ENCODE measurements at places on chromosomes 3 and 15.

DNA sequence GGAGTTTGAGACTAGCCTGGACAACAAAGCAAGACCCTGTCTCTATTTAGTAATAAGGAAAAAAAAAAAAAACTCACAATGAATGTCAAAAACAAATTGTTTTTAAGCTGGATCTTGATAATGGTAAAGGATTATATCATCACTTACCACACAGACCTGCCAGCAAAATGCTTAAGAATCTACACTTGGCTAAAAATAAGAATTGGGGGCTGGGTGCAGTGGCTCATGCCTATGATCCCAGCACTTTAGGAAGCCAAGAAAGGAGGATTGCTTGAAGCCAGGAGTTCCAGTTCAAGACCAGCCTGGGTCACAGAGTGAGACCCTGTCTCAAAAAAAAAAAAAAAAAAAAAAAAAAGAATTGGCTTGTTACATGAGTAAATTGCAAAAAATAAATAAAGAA is 31.0 kb downstream of the ACAP2 start:
- no peaks in the 10 kb centered on the region for H3K27me3 ChIP-seq
- H3K4me3 ChIP-seq, result no peak overlapping the region
- no peak overlapping the region for H3K27ac ChIP-seq

DNA sequence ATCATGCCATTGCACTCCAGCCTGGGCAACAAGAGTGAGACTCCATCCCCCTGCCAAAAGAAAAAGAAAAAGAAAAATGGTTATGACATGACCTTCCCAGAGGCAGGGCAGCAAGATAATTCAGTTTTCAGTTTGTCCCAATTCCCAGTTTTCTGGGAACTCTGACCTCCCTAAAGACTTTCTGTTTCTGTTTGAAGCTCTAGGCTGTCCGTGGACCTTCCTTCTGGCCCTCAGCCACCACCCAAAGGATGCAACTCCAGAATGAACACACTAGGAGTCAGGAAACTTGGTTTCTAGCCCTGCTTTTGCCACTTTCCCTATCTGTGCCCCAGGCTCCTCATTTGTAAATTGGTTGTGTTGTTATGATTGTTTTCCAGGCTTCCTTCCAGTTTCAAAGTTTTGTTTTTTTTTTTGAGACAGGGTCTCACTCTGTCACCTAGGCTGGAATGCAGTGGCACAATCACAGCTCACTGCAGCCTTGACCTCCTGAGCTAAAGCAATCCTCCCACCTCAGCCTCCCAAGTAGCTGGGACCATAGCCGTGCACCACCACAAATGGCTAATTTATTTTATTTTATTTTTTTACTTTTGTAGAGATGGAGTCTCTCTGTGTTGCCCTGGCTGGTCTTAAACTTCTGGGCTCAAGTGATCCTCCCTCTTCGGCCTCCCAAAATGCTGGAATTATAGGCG is 68.6 kb downstream of the CDC25A start:
- no peaks in the 10 kb centered on the region for H3K36me3 ChIP-seq
- H3K27me3 ChIP-seq, result no peaks in the 10 kb centered on the region
- H3K4me1 ChIP-seq, result peaks cover 4% of the 10 kb centered on the region
- no peak overlapping the region for H3K4me3 ChIP-seq
- DNase-seq, result no peak

DNA sequence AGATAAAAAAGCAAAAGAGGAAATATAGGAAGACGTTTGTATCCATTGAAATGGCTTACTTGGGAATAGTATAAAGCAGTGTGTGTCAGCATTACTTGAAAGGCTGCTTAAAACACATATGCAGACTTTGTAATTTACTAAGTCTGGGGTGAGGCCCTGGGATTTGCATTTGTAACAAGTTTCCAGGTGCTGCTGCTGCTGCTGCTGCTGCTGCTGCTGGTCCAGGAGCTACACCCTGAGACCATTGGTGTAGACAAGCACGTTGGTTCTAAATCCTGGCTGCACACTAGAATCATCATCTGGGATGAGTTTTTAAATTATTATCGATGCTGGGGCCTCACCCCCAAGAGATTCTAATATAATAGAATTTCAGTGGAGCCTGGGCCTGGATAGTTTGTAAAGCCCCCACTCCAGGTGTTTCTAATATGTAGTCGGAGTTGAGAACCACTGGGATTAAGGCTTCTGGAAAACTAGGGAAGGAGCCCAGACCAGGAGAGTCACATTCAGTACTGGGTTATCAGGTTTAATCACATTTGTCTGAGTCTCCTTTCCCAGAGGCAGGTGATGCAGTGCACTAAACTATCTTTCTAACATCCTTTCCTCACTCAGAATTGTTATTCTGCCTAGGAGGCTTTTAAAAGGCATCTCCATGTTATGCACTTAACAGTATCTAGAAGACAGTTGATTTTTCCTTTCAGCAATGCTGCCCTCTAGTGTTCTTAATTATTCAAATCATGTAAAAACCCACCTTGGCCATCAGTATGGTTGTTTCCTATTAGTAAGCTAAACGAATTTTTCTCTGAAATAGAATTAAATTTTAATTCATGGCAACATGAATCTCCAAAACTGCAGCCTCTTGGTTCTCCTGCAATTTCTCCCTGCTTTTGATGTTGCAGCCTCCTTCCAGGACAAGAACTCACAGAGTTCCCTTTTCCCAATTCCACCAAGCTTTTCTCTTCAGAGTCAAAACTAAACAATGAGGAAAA is 45.4 kb downstream of the SSR3 start:
- no peak overlapping the region for H3K27ac ChIP-seq
- peaks cover 15% of the 10 kb centered on the region for H3K4me1 ChIP-seq
- peak; percentile 74 for DNase-seq
- no peak overlapping the region for H3K4me3 ChIP-seq
- no peaks in the 10 kb centered on the region for H3K36me3 ChIP-seq
- H3K27me3 ChIP-seq, result peaks cover 37% of the 10 kb centered on the region

DNA sequence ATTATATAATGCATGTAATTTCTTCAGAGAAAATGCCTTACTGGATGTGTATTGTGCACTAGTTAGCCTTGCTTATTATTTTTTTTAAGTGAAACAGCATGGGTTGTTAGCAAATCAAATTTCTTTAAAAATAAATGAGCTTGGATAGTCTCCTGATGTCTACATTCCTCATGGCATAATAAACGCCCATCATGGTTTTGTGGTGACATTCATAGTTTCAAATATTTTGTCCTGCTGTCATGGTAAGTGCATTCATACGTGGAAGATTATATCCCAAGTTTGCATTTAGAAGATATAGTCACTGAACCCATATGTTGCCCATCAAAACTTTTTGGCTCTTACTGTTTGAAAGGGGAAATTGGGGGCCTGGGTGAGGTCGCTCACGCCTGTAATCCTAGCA is 130.7 kb downstream of the ALCAM start:
- no peaks in the 10 kb centered on the region for H3K4me1 ChIP-seq
- H3K36me3 ChIP-seq, result no peaks in the 10 kb centered on the region
- no peak overlapping the region for H3K27ac ChIP-seq
- H3K4me3 ChIP-seq, result no peak overlapping the region
- H3K27me3 ChIP-seq, result peaks cover 1% of the 10 kb centered on the region
- DNase-seq, result no peak

GRCh38 chr15:92944946-92945521 is 44.9 kb downstream of the CHD2 start:
- no peaks in the 10 kb centered on the region for H3K27me3 ChIP-seq
- no peak for DNase-seq
- peaks cover 11% of the 10 kb centered on the region for H3K4me1 ChIP-seq
- peak overlapping the region; percentile 51 for H3K27ac ChIP-seq
- no peak overlapping the region for H3K4me3 ChIP-seq

GRCh38 chr15:36313021-36313420 is 266.4 kb upstream of the CDIN1 start:
- no peak overlapping the region for H3K4me3 ChIP-seq
- DNase-seq, result no peak
- no peaks in the 10 kb centered on the region for H3K27me3 ChIP-seq

- no peaks in the 10 kb centered on the region for H3K4me1 ChIP-seq
- no peak overlapping the region for H3K27ac ChIP-seq
- no peak overlapping the region for H3K4me3 ChIP-seq
- H3K27me3 ChIP-seq, result peaks cover 4% of the 10 kb centered on the region
These were observed 81.6 kb upstream of the PRR20G start for GRCh38 chr3:127369356-127369935.
